PC-9 (cell line): ENCODE measurements at places on chromosomes 5 and 9. TPM values are rescaled to one million over a fixed set of nuclear protein-coding genes. Genes with fewer than 3 reads are reported as not detected.

Gene SAXO1
- total RNA-seq = not detected in 2 replicates

Gene PCDHGB2
- total RNA-seq = 0.28 and 0.33 TPM in 2 replicates

Gene MYOZ3
- total RNA-seq = 0.25 TPM in 1 of 2 replicates, not detected in the other

Gene ARL14EPL
- total RNA-seq = 0.37 TPM in 1 of 2 replicates, not detected in the other

Gene PITX1
- 27.8 and 38.9 TPM in 2 replicates for total RNA-seq

Gene CLIC3
- total RNA-seq = 24.1 and 39.7 TPM in 2 replicates

Gene TTC16
- total RNA-seq = 0.26 and 0.40 TPM in 2 replicates

Gene TMEM252
- total RNA-seq = not detected in 2 replicates

Gene SH3GL2
- total RNA-seq = not detected in 2 replicates

Gene CDX1
- not detected in 2 replicates for total RNA-seq

Gene WDR5
- 53.4 and 54.9 TPM in 2 replicates for total RNA-seq

Gene GABRG2
- not detected in 2 replicates for total RNA-seq

Gene FAM163B
- total RNA-seq = not detected in 2 replicates
